ENCODE measurements at places on chromosomes 13 and 19. TPM values are rescaled to one million over a fixed set of nuclear protein-coding genes. Genes with fewer than 3 reads are reported as not detected.

Gene SIAH3
- not detected for total RNA-seq

Gene PET100
- total RNA-seq, result 8.8 TPM

Gene LAIR1
- total RNA-seq, result not detected

Gene FFAR1
- not detected for total RNA-seq

Gene HIPK4
- 0.10 TPM for total RNA-seq

Gene PRX
- total RNA-seq, result 1.3 TPM

Gene CD177
- total RNA-seq, result under 0.01 TPM

Gene KCNJ14
- total RNA-seq, result 0.76 TPM

Gene FSTL3
- total RNA-seq, result 32.3 TPM

Gene ZIC5
- total RNA-seq, result under 0.01 TPM

Gene OR7D2
- total RNA-seq, result not detected

Gene CLDND2
- total RNA-seq, result not detected

Gene ANKLE1
- 1.3 TPM for total RNA-seq

Gene ZNF20
- 3.0 TPM for total RNA-seq

Gene COG3
- 30.7 TPM for total RNA-seq

Gene ZNF470
- 2.9 TPM for total RNA-seq

Gene SLC1A5
- total RNA-seq, result 66.3 TPM

Gene CYP2F1
- total RNA-seq, result not detected

Gene ATP8A2
- total RNA-seq, result under 0.01 TPM

Gene TEX26
- not detected for total RNA-seq

Gene TNNI3
- total RNA-seq, result not detected

Gene OR10H4
- not detected for total RNA-seq

Gene RGS9BP
- total RNA-seq, result 0.33 TPM

Gene ZNF808
- total RNA-seq, result 23.1 TPM

Gene ARRDC5
- total RNA-seq, result not detected

Gene PNMA8A
- 0.10 TPM for total RNA-seq

Gene KLK10
- not detected for total RNA-seq

Gene CEACAM8
- not detected for total RNA-seq

Gene QPCTL
- 20.8 TPM for total RNA-seq

Gene SIGLEC8
- total RNA-seq, result not detected

Gene ADM5
- total RNA-seq, result 0.98 TPM

Gene KLK7
- not detected for total RNA-seq

Gene EPSTI1
- total RNA-seq, result 2.3 TPM

Gene ZNF816
- 6.9 TPM for total RNA-seq

Gene B3GNT8
- total RNA-seq, result 5.1 TPM

Gene C19orf81
- total RNA-seq, result not detected

Gene N4BP2L2
- total RNA-seq, result 84.3 TPM

Gene CYP4F2
- total RNA-seq, result not detected

Gene BRSK1
- total RNA-seq, result 0.29 TPM

Gene ACER1
- not detected for total RNA-seq

Gene SUGT1
- total RNA-seq, result 48.5 TPM

Gene CARM1
- total RNA-seq, result 52.2 TPM

Gene ZNF324
- total RNA-seq, result 20.6 TPM

Gene C19orf85
- total RNA-seq, result not detected

All from vein endothelial cell (primary cell).